ENCODE measurements at places on chromosomes 3 and 15.

- no peak for DNase-seq
Observed at GRCh38 chr3:72295276-72295961, 510.5 kb upstream of the PROK2 start.

DNA sequence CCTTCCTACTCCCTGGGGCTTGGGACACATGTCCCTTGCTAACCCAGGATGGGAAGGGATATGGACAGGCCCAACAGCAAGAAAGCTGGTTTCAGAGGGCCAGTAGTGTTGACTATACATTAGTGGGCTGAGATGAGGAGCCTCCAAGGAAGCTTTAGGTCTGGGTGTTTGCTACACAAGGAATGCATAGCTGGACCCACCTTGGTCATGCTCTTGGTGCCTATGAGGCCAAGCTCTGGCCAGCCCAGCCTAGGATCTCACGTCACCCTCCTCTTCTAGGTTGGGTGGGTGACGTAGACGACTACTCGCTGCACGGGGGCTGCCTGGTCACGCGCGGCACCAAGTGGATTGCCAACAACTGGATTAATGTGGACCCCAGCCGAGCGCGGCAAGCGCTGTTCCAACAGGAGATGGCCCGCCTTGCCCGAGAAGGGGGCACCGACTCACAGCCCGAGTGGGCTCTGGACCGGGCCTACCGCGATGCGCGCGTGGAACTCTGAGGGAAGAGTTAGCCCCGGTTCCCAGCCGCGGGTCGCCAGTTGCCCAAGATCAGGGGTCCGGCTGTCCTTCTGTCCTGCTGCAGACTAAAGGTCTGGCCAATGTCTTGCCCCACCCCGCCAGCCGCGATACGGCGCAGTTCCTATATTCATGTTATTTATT is 653 bp upstream of the WDR6 start:
- DNase-seq, result no peak

- no peak for DNase-seq
Observed at GRCh38 chr3:26312816-26313215, 309.8 kb upstream of the LRRC3B start.

DNA sequence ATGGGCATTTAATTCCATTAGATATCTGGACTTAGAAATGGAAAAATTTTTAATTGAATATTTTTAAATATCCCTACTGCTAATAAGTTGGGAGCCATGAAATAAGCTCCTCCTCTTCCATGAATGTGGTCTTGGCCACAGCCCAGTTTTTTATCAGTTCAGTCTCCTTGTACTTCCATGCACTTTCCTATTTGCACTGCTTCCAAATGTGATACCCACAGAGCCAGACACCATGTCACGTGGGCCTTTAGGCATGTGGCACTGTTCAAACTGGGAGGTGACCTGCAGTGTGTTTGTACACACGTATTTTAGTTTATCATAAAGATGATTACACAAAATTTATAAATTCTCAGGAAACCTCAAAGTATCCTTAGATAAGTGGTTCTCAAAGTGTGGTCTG is 80.1 kb upstream of the DGKG start:
- no peak for DNase-seq

DNA sequence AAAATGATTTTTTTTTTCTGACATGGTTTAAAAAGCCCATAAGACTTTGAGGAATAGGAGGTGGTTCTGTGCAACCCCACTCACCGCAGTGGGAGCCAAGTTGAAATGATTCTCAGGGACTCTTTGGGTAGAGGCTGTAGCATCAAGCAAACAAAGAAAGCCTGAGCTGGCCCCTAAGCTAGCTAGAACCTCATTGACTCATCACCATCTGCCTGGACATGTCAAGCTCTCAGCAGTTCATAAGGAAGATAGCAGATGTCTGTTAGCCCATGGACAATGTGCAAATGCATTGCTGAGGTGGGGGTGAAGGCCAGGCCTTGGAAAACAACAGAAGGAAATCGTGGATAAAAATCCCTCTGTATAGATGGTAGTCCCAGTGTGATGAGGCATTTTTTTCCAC is 234.8 kb downstream of the NR2F2 start:
- DNase-seq, result no peak

- DNase-seq, result no peak
Observed at GRCh38 chr3:197522881-197523441, 32.8 kb downstream of the BDH1 start.

- DNase-seq, result no peak
Observed at GRCh38 chr3:42476225-42477125, 26.0 kb upstream of the VIPR1 start.

DNA sequence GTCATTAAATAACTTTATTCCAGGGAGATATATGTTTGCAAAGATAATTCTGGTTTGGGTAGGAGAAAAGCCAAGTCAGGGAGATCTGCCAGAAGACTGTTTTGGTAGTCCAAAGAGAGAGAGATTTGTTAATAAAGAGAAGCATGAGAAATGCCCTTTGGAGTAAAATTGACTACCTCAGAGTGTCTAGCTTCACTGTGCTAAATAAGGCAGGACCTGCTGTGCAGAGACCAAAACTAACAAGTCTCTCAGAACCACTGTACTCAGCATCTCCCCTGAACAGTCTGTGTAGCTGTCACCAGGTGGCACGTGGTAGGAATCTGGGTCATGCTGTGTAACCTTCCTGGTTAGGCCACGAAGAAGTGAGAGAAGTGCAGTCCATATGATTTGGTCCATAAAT is 31.6 kb upstream of the SLC35G2 start:
- no peak for DNase-seq

- DNase-seq, result no peak
Observed at GRCh38 chr3:49750056-49750455, 26.3 kb upstream of the GMPPB start.
